ENCODE measurements at places on chromosomes 16 and 17.

GRCh38 chr17:48307814-48308411 is 122.1 kb downstream of the SKAP1 start:
- DNase-seq, result peak; percentile 71

- DNase-seq, result no peak
These were observed 2.5 kb downstream of the RPL13 start for GRCh38 chr16:89562939-89563338.

- DNase-seq, result peak; percentile 89
These were observed 959 bp upstream of the ANKRD13B start for GRCh38 chr17:29591737-29592608.

- DNase-seq, result peak; percentile 68
These were observed 484 bp downstream of the FZD2 start for GRCh38 chr17:44557651-44558285.

GRCh38 chr17:83145831-83146230 is 66.4 kb downstream of the METRNL start:
- DNase-seq, result no peak

GRCh38 chr16:72493716-72494415 is 321.9 kb upstream of the PMFBP1 start:
- no peak for DNase-seq

DNA sequence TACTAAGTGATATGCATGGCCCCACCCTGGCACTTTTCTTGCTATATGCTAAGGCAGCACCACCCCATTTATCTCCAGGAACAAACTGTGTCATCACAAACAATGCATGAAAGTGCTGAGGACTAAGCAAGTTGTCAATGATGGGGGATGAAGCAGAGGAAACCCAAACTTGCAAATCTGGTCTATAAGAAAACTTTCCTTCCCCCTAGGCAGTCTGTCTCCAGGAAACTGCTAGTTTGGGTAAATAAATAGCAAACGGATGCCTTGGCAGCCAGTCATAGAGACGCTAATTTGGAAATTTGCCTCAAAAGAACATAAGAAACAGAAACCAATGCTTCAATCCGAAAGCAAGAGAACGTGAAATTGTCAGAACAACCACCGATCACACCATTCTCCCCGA is 5.6 kb upstream of the HSBP1 start:
- no peak for DNase-seq

DNA sequence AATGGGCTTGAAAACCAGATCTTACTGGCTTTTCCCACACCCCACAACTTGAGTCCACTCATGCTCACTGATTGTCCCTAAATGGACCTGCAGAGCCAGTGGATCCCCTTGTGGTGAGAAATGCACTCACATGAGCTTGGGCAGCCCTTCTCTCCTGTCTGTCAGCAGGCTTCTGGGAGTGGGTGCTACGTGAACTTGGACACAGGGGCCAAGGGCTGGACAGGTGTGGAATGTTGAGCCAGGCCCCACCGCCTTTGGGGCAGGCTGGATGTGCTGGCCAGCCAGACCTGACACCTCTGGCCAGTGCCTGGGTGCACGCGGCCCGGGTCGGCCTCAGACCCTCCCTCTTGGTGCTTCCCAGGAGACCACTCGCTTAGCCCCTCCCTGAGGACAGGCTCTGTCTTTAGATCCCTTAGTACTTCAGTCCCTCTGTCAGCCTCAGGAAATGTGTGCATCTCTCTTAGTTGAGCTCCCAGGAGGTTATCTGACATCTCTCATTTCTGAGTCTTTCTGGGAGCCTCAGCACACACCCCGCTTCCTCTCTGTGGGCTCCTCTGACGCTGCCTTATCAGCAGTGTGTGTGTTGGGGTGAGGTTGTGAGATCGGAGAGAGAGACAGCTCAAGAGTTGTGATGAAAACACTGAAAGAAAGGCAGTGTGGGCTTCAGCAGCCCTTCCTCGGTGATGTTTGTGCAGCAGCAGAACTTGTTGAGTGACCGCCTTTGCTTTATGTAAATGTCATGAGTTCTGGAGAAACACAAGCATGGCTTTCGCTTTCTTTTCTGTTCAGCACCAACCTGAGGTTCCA is 117.0 kb downstream of the RAB11FIP4 start:
- no peak for DNase-seq

DNA sequence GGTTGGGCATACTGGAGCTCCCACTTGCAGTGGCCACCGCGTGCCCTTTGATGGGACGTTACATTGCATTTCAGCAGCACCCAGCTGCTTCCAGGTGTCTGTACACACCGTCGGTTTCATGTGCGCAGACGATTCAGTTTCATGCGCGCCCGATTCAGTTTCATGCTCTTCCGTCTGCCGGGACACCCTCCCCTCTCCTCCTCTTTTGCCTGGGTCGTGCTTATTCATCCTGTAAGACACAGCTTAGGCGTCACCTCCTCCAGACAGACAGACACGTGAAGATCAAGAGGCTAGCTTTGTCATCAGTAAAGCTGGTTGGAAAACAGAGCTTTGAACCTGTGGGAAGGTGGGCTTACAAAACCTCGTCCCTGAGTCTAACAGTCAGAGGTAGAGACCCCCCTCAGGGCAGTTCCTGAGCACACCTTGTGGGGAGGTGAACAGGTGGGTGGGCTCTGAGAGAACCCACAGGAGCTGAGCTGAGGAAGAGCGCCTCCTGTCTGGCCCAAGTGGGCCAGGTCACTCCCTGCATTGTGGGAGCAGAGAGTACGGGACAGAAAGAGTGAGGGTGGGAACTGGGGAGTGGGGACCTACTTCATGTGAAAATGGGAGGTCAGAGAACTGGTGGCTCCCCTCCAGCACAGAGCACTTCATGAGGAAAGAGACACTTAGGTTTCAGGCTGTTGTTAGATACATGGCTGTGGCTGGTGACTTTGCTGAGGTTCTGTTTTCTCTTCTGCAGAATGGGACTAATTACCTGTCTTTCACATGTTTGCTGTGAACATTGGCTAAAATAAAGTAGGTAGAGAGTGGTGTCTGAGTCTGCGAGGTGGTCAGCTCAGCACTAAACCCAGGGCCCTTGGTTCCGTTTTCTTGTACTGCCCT is 122.1 kb downstream of the SNX29 start:
- no peak for DNase-seq

DNA sequence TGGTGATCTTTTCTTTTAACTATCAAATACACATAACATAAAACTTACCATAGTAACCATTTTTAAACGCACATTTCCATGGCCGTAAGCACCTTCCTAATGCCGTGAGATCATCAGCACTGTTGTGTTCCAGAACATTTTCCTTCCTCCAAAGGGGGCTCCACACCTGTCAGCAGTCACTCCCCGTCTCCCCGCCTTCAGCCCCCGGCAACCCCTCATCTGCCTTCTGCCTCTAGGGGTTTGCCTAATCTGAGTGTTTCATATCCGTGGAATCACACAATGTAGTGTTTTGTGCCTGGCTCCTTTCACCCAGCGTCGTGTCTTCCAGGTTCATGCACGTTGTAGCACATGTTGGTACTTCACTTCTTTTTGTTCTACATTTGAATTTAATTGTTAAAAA is 350.1 kb upstream of the TNRC6C start:
- no peak for DNase-seq

DNA sequence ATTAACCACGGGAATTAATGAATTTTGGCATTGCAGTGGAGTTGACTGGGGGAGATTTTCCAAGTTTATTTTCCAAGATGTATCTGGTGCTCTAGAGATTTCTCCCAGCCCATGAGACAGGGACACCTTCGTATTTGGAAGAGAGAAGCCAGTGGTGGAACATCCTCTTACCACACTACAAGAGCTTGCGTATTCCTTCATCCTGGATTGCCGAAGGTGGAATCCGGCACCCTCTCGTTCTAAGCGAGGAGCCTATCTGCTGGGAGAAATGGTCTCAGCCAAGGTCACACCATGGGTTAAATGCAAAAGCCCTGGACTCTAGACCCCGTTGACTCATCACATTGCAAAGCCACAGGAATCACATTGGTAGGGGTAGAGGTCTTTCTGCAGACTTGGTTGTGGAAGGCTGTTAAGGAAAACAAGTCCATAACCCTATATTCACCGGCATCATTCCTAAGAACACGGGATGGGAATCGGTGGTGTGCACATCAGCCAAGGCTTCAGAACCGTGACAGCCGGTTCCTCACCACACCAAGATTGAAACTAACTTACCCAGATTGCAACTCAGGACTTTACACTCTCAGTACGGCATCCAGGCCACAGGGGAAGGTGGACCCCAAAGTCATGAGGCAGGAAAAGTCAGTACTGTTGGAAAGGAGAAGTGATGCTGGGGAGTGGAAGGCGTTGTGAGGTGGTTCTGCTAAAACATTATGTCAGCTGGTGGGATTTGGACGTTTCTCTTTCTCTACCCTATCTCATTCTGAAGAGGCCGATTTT is 259.8 kb downstream of the CPPED1 start:
- no peak for DNase-seq

GRCh38 chr17:1972487-1973160 is 52.5 kb downstream of the RTN4RL1 start:
- no peak for DNase-seq

DNA sequence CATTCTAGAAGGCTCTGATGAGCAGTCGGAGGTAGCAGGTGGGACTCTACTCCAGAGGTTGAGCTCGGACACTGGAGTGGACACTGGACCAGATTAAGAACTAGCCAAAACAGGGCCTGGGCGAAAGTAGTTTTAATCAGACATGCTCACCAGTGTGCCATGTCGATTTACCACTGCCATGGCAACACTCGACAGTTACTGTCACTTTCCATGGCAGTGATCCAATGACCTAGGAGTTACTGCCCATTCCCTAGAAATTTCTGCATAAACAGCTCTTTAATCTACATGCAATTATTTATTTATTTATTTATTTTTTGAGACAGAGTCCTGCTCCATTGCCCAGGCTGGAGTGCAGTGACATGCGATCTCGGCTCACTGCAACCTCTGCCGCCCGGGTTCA is 7.2 kb upstream of the METTL9 start:
- no peak for DNase-seq

DNA sequence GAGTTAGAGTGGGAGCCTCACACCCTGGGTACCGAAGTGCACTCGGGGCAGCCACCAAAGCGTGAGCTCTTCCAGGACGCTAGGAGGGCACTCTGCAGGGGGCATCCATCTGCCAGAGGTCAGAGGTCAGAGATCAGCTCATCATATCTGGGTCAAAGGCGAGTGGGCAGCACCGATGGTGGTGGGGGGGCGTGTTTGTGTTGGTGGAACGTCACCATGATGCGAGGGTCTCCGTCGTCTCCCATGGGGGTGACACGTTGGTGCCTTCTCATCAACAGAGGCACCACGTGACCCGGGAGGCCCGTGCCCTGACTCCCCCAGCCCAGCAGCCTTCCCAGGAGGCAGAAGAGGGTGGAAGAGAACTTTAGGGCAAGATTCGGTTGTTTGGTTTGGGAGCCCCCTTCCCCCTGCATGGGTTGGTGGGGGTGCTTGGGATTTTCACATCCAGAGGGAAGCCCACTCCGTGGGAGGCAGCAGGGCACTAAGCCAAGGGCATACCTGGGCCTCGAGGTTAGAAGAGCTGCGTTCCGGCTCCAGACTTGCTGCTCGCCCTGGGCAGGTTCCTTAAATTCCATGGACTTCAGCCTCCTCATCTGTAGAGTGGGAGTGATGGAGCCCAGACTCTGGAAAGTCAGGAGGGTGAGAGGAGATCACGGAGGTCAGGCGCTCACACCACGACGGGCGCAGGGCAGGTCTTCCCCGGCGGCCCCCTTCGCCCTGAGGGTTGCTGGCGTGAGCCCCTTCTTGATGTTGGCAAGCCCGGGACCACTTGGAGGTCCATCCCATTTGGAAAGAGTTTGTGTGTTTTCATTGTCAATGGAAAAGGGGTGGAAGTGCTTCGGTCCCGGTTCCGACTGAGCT is 14.0 kb downstream of the CRISPLD2 start:
- DNase-seq, result no peak

GRCh38 chr17:29905086-29905878 is 24.7 kb downstream of the SSH2 start:
- DNase-seq, result no peak

- no peak for DNase-seq
These were observed 26.9 kb downstream of the RANBP10 start for GRCh38 chr16:67779256-67780014.

DNA sequence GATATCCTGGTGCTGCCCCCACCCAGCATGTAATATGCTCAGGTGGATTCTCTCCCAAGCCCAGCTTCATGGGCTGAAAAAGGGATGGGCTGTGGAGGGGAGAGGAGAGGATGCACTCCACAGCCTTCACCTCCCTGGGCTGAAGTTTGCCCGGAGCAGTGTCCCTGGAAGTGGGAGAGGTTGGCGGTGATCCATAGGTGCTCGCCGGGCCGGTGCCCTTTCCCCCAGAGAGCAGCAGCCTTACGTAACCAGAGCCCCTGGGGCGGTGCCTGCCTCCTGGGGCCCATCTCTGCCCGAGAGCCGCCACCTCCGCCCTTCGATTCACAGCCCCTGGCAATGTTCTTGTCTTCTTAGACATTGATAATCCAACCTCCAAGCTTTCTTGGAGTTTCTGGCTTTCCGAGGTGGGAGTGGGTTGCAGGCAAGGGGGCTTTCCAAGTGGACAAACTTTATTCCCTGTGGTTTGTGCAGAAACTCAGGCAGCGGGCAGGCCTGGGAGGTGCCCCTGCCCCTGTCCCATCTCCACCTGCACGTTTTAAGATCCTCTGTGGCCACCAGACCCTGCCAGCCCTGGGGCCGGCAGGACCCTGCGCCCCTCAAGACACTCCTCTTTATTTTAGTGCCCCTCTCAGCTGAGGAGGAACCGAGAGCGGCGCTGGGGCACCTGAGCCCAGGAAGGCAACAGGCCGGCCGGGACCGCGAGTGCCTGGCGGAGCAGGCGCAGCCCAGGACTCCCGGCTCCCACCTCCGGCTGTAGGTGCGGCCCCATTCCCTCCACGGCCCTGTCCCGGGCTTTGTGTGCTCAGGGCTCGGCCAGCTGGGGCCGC is 3.1 kb upstream of the WDR90 start:
- no peak for DNase-seq

DNA sequence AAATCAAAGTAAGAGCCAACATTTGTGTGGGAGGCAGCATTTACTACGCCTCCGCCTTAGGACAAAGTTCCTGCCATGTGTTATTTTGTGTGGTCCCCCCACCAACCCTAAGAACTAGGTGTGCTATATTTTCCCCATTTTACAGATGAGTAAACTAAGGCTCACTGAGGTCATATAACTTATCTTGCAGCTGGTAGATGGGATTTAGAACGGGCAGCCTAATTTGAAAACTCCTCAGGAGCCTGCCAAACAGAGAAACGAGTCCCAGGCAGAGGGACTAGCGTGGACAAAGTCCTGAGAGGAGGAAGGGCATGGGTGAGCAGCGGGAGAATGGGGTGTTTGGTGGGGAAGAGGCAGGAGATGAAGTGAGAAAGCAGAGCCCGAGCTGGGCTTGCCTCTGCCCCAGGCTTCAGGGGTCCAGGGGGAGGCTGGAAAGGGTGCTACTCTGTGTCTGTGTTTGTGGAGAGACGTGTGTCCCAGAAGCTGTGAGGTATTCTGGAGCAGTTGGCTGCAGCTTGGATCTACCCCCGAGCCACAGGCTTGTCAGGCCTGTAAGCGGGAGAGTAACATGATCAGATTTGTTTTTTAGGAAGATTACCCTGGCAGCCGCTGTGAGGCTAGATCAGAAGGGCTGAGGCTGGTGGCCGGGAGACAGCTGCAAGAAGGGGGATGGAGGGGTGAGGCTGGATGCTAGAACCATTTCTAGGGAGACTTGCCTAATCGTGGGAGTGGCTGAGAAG is 5.0 kb downstream of the MLLT6 start:
- DNase-seq, result no peak

GRCh38 chr17:82023447-82024241 is 539 bp downstream of the LRRC45 start:
- DNase-seq, result peak; percentile 20

- DNase-seq, result no peak
These were observed 26.4 kb downstream of the TMEM235 start for GRCh38 chr17:78257810-78258322.
